Left ventricle myocardium superior (tissue), 1 donor: ENCODE measurements at places on chromosomes 7 and 10.

- DNase-seq: no peak
Measured at GRCh38 chr10:84626397-84627087, 298.2 kb downstream of the CCSER2 start.

DNA sequence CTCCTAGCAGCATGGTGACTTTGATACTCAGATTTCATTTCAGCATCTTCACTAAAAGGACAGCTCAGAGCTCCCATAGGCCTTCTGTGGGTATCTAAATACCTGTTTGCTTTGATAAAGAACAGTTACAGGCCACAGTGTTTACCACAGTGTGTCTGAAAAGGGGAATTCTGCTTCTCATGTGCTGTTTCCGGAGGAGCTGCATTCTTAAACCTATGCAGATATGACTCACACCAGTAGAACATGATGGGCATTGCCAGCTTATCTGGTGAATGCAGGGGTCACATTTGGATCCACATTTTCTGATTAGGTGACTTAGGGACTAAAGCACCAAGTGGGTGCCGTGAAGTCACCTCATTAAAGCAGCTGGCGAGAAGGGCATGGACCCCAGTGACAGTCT, 52.6 kb downstream of the TRRAP start:
- DNase-seq: no peak

DNA sequence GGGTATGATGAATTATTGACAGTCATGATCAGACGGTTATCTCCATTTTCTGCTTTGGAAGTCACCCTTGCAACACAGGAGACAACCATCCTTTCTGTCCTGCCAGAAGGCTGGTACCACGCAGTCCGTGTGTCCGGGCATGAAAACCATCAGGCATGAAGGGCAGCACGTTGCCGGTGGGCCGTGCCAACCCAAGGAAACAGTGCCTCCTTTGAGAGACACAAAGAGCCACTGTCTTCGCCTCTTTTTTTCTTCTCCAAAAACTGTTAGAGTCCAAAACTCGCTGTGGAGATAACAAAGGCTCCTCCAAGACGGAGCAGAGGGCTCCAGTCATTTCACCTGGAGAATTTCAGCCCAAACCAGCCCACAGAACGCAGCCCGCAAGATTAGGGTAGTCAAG, 60.4 kb upstream of the ARHGAP21 start:
- DNase-seq: no peak

DNA sequence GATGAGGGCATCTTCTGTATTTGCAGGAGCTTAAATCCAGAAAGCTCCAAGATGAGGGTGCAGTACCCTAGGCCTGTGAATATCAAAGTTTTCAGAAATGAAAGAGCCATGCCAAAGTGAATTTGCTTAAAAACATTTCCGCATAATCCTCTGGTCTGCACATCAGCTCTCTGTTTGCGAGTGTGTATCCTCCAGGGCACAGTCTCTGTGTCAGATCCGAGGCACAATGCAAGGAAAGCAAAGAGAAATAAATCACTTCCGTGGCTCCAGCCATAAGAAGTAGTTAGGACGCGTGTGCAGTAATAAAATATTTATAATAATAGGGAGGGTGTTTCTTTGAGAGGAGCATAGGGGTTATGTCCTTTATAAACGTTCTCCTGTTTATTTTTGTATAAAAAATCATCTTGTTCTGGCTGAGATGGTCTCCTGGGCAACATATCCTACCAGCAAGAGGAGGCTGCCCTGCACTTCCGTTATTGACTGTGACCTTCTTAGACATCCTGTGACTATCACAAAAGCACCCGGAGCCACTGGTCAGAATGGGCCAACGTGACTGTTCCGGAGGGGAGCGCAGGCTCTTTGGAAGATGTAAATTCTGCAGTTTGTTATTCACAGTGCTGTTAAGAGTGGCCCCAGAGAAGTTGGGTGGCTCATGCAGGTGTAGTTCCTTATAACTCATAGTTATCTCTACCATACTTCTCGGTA, 667.6 kb upstream of the FOXK1 start:
- DNase-seq: no peak

DNA sequence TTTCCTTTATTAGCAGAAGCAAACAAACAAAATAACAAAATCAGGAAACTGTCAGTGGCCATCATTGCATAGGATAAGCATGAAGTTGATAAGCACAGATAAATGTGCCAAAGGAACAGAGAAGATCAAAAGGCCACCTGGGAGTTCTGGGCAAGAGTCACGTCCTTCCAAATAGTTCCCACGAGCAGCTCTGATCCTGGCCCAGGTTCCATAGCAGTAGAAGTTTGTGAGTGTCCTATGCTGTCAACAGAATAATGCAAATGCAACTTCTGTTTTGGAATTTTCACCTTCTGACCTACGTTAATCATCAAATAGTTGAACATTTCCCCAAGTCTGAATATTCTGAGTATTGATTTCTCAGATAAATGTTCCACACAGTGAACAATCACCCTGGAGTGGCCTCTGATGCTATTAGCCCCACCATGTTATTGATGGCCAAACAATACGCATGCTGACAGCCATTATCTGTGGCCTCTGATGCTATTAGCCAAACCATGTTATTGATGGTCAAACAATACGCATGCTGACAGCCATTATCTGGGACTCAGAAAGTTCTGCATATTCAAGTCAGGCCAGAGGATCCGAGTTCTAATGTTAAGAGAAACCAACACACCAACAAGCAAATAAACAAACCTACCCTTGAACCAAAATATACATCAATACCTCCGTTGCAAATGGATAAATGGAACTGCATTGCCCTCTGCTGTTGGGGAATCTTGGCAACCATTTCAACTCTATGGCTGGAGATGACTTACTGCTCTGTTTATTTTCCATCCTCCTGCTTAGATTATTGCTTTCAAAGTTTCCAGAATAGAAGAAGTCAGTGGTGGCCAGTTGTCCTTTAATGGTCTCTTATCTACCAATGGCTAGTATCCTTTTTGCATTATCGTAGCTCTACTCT, 63.3 kb downstream of the MRC1 start:
- no peak for DNase-seq
